ENCODE measurements at places on chromosomes 16 and 17. TPM values are rescaled to one million over a fixed set of nuclear protein-coding genes. Genes with fewer than 3 reads are reported as not detected.

Gene SLC16A3
- 65.0 TPM for total RNA-seq

Gene TMEM94
- total RNA-seq, result 61.0 TPM

Gene CCL2
- total RNA-seq, result 276 TPM

Gene OSGIN1
- total RNA-seq, result 30.9 TPM

Gene TAC4
- not detected for total RNA-seq

Gene CORO6
- 7.1 TPM for total RNA-seq

Gene CDR2
- 24.8 TPM for total RNA-seq

Gene TPSAB1
- 10.7 TPM for total RNA-seq

Gene SCGB1C2
- total RNA-seq, result not detected

Gene TBC1D3D
- total RNA-seq, result not detected

Gene IRX5
- total RNA-seq, result not detected

Gene RAPGEFL1
- 10.1 TPM for total RNA-seq

Gene ITGB3
- total RNA-seq, result 17.9 TPM

Gene SKA2
- total RNA-seq, result 21.2 TPM

Gene PRMT7
- 35.7 TPM for total RNA-seq

Gene SMARCD2
- 57.4 TPM for total RNA-seq

Gene PLXDC1
- 6.3 TPM for total RNA-seq

Gene STAT5B
- total RNA-seq, result 106 TPM

Gene NACA2
- not detected for total RNA-seq

Gene CCDC144A
- total RNA-seq, result 9.5 TPM

Gene FAM171A2
- 3.0 TPM for total RNA-seq

Gene PPL
- total RNA-seq, result 10.9 TPM

Gene KRT33A
- total RNA-seq, result not detected

Gene GINS2
- 0.32 TPM for total RNA-seq

Gene SAMD14
- total RNA-seq, result 1.4 TPM

Gene TEKT5
- not detected for total RNA-seq

Gene PARN
- 23.3 TPM for total RNA-seq

Gene CD300H
- not detected for total RNA-seq

Gene OR4D1
- total RNA-seq, result not detected

Gene C16orf96
- 0.10 TPM for total RNA-seq

Gene GPRC5B
- 33.1 TPM for total RNA-seq

Gene NR1D1
- total RNA-seq, result 15.5 TPM

Gene ASGR1
- total RNA-seq, result 2.2 TPM

Gene CDH3
- 0.51 TPM for total RNA-seq

Gene JUP
- 16.2 TPM for total RNA-seq

Gene KRT13
- total RNA-seq, result not detected

Gene PRSS27
- total RNA-seq, result 0.48 TPM

Gene TMEM100
- total RNA-seq, result 36.8 TPM

Gene GDPD3
- 4.3 TPM for total RNA-seq

Gene CCDC154
- 0.45 TPM for total RNA-seq

Gene MPO
- total RNA-seq, result 0.35 TPM

Gene PYY
- total RNA-seq, result not detected

Gene KRTAP3-1
- total RNA-seq, result not detected

Gene PCGF2
- 40.7 TPM for total RNA-seq

Gene BAIAP3
- total RNA-seq, result 1.3 TPM

Gene TP53TG3C
- total RNA-seq, result not detected

Gene PIK3R5
- total RNA-seq, result 34.5 TPM

Gene SHISA9
- total RNA-seq, result not detected

Gene SLC4A1
- 0.35 TPM for total RNA-seq

Gene SMARCE1
- 73.5 TPM for total RNA-seq

Gene MMP15
- total RNA-seq, result 23.2 TPM

Gene ITGAL
- total RNA-seq, result 6.8 TPM

Gene B9D1
- 7.5 TPM for total RNA-seq

Gene OR1F1
- not detected for total RNA-seq

Gene SEPTIN1
- 2.3 TPM for total RNA-seq

Gene ZFP3
- 4.2 TPM for total RNA-seq

Gene HYDIN
- 0.55 TPM for total RNA-seq

Measured in mesenteric fat pad (tissue), 1 donor.